ENCODE measurements at places on chromosomes 2 and 18. TPM values are rescaled to one million over a fixed set of nuclear protein-coding genes. Genes with fewer than 3 reads are reported as not detected.

DNA sequence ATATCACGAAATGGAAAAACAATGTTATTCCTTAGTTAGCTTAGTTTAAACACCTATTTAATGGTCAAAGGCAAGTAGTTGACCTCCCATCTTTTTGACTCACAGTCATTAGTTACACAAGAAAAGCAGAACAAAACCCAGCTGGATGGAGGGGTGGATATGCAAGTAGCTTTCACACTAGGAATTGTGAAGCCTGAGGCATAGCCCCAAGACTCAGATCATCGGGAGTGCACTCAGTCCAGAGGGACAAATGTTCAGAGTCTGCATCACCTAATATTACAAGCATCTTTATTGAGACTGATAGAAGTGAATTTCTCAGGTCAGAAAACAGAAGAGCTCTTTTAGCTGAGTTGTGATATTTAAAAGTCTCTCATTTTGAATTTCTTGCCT, 15.5 kb upstream of the CPS1 start:
- H3K4me3 ChIP-seq = no peak overlapping the region
- H3K27ac ChIP-seq = no peak overlapping the region
- no peaks in the 10 kb centered on the region for H3K27me3 ChIP-seq
- H3K4me1 ChIP-seq = no peaks in the 10 kb centered on the region

- H3K27ac ChIP-seq = no peak overlapping the region
- no peaks in the 10 kb centered on the region for H3K36me3 ChIP-seq
- DNase-seq = no peak
- H3K4me3 ChIP-seq = no peak overlapping the region
- H3K4me1 ChIP-seq = no peaks in the 10 kb centered on the region
- H3K27me3 ChIP-seq = peaks cover 7% of the 10 kb centered on the region
Observed at GRCh38 chr18:13796515-13796914, 27.4 kb upstream of the MC5R start.

- no peaks in the 10 kb centered on the region for H3K27me3 ChIP-seq
- H3K36me3 ChIP-seq = no peaks in the 10 kb centered on the region
- DNase-seq = no peak
- H3K4me1 ChIP-seq = peaks cover 19% of the 10 kb centered on the region
- no peak overlapping the region for H3K4me3 ChIP-seq
- H3K27ac ChIP-seq = no peak overlapping the region
Observed at GRCh38 chr2:238731961-238732360, 115.9 kb upstream of the TWIST2 start.

Gene PARD6G
- total RNA-seq = 3.3 TPM

Measured in IMR-90 (cell line).